CD14-positive monocyte (primary cell): ENCODE measurements at places on chromosomes 2 and 18.

GRCh38 chr18:9876867-9877654 is 8.7 kb upstream of the TXNDC2 start:
- no peak for DNase-seq

- no peak for DNase-seq
Measured at GRCh38 chr2:37649518-37649917, 21.9 kb downstream of the CDC42EP3 start.

DNA sequence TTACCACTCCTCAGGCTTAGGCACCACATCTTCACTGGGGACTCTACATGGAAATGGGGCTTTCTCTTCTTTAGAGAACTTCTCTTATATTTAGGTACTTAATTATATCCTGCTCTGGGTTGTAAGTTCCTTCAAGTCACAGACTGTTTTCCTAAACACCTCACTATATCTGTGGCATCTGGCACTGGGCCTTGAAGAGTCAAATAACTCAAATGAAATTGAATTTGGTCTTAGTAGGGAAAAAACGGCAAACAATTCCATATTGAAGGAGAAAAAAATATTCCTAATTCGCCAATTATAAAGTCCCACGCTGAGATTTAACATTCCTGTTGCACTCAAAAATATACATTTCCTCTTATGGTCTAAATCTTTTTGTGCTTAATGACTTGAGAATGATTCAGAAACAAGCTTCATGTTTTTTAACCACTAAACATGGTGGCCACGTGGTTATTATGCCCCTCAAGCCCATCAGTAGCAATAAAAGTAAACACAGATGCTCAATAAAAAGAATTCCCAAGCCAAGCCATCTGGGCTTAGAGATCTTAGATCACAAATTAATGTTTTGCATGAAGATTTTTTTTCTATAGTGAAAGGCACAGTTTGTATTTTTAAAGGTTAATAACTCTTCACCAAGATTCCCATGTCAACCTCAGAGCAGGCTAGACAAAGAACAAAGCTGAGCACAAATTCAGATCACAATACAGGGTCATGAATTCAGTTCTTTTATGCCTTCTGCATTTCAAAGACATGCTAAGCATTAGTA is 105.5 kb upstream of the SYT4 start:
- DNase-seq = no peak

DNA sequence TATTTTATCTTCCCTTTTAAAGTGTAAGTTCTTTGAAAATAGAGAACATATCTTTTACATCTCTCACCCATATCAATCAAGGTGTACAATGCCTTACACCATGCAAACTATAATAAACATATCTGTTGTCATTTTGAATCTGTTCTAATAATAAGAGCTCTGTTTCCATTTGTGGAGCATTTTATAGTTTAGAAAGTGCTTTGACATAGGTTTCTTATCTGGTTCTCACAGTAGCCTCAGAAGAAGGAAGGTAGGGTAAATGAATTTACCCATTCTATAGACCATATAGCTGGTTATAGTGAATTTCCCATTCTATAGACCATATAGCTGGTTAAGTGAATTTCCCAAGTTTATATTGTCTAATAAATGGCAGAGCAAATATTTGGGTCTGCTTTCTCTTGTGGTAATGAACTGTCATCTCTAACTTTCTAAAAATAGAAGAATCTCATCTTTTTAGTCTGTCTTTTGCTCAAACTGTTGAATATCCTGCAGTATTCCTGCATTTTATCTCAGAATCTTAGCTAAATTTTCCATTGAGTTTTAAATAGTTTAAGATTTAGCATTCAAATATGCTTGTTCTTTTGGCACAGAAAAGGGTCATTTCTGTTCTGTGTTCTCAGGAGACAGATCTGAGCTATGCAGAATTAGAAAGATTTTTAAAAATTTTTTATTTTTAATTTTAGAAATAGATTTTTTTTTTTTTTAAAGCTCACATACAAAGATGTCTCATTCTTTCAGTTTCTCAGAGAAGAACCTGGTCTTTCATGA is 80.7 kb upstream of the STON1 start:
- DNase-seq = no peak

DNA sequence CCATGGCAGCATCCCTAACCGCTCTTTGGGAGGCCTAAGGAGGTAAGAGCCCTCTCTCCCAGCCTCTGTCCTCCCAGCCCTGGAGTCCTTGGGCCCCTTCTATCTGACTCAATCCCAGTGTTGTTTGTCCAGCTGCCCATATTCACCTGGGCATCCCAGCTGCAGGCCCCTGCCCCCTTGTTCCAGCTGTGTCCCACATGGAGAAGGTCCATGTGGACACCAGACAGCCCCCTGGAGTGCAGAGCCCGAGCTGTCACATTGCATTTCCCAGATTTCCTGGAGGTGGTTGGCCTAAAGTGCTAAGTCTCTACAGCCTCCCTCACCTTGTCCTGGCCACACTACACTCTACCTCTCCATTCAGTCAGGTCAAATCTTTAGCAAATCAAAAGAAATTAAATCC is 42.5 kb downstream of the PSD4 start:
- DNase-seq = no peak

DNA sequence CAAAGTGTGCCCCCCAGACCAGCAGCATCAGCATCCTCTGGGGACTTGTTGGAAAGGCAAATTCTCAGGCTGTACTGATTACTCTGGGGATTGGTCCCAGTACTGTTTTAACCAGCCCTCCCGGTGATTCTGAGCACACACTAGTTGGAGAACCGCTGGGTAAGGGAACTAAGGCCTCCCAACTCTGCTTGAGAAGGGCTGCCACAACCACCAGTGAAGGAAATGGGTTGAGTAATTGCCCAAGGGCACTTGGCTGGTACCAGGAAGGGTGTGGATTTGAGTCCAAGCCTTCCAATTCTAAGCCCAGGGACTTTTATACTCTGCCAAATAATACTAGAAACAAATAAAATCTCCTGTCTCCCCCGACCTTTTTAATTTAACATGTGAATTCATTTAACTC is 219.9 kb downstream of the SETBP1 start:
- DNase-seq = no peak

GRCh38 chr2:144508172-144508851 is 11.6 kb downstream of the ZEB2 start:
- DNase-seq = peak; percentile 84

- DNase-seq = no peak
Measured at GRCh38 chr18:54713386-54713785, 114.9 kb upstream of the RAB27B start.

- DNase-seq = no peak
Measured at GRCh38 chr2:64581777-64582539, 57.8 kb downstream of the AFTPH start.

DNA sequence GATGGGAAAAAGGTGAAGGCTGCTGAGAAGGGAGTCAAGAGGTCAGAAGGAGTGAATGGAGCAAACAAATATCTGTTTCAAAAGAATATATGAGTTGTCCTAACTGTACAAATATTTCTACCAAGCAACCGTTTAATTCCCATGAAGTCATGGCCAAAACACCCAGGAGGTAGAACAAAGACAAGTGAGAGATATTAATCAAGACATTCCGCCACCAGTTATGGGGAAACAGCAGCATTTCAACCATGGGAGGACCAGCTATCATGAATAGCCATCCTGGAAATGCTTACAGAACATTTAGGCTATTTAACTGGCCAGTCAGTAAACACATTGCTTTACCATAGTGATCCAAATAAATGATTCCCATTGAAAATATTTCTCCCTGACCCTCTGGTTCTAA is 396.3 kb downstream of the IRS1 start:
- no peak for DNase-seq

- no peak for DNase-seq
Measured at GRCh38 chr2:119702203-119702917, 23.4 kb downstream of the TMEM177 start.

- DNase-seq = no peak
Measured at GRCh38 chr2:217054791-217055190, 194.9 kb upstream of the TNP1 start.

DNA sequence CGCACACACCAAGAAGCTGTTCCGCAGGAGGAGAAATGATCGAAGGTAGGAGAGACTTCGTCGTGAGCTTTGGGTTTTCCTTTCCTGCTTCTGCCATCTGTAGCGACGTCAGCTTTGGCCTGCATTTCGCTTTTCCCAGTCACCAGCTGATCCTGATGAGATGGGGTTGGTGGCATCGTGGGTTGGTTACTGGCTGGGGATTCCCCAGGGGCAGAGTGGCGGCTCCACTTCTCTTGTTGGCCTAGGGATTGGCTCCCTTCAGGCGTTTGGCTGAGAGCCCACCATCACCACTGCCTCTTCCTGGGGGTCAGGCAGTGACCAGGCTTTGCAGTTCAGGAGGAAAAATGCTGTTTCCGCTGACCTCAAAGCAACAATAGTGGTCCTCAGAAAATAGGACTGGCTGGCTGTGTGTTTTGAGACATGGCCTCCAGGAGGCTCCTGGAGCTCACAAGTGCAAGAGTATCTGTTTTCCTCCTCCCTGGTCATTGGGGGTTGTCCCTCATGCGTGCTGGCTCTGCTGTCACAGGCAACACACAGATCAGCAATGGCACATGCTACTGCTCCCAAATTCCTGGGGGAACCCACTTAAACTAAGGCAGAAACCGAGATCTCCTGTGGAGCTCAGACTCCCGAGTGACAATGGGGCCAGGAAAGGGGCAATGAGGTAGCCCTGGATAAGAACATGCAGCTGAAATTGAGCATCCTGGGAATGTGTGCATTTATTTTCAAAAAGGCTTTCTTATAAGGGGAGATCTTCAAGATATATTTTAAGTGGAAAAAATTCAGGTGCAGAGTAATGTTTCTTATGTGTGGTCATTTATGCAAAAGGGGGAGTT is 173.0 kb downstream of the CTIF start:
- DNase-seq = peak; percentile 30

DNA sequence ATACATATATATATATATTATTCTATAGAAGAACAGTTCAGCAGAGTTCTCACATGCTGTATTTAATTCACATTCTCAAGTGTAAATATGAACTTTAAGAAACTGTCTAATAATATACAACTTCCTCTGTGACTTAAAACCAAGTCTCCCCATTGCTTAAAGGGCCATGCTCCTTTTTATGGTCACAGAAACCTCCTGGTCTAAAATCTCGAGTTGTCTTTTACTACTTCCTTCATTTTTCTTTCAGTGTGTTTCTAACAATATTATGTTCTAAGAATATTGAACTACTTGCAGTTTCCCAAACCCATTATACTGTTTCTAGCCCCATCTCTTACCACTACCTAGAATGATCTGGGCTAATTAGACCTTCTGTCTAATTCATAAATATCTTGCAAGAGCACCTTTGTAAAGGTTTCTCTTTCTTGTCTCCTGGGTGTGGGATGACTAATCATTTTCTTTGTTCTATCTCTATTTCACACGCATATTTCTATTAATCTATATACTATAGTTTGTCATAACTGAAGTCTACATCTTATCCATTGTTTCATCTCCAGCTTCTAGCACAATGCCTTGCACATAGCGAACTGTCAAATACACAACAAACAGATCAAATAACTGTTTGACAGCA is 48.8 kb downstream of the ERBB4 start:
- no peak for DNase-seq

GRCh38 chr2:159661286-159661685 is 44.9 kb upstream of the BAZ2B start:
- no peak for DNase-seq

- DNase-seq = no peak
Measured at GRCh38 chr2:232418056-232418455, 11.4 kb downstream of the ALPG start.

DNA sequence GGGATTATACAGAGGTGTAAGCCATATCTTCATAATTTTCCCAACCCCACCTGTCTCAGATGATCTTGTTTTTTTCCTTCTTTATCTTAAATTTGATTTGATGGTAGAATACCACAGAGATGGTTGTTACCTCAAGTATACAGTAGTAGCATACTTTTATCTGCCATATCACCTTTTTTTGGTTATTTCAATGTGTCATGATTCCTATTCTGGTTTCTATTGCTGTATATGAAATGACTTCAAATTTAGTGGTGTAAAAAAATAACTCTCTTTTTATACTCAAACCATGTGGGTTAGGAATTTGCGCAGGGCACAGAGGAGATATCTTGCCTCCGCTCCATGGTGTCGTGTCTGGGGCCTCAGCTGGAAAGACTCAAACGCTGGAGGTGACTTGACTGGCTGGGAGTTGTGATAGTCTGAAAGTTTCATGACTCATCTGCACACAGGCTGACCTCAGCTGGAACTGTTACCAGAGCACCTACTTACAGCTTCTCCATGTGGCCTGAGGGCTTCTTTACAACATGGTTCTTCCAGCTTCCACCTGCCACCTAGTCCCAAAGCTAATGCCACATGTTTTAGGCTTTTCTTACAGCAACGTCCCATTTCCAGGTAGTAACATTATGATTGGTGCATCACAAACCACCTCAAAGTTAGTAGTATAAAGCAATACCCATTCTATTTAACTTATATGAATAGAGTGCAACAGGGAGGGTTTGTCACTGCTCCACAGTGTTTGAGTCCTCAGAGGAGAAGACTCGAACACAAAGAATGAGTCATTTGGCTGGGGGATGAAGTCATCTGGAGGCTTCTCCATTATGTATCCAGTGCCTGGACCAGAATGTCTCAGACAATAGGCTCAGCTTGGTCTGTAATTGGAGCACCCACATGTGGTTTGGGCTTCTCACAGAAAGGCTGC is 82.3 kb upstream of the XPO1 start:
- DNase-seq = no peak

- DNase-seq = no peak
Measured at GRCh38 chr2:206463685-206464084, 20.4 kb downstream of the ADAM23 start.

DNA sequence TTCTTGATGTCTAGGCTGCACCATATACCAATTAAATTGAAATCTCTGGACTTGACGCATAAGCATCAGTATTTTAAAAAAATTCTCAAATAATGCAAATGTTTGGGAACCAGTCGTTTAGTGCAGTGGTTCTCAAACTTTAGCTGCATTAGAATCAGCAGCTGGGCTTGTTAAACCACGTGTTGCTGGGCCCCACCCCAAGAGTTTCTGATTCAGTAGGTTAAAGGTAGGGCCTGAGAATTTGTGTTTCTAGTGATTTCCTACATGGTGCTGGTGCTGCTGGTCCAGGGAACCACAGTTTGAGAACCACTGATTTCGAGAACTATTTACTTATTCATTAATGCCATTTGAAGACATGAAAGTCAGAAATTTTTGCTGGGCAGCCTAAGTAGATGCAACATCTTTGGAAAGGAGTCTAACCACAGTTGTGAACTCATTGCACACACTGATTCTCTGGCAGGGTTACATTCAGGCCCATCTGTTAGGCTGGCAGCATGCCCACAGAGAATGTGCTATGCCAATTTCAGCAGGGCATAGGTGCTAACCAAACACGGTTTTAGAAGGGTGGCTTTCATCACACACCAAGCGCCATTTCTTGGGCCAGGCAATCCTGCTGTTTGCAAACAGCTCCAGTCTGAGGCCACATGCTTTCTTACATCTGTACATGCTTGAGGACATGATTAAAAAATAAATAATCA is 26.4 kb upstream of the ATP5MC3 start:
- no peak for DNase-seq

GRCh38 chr2:2101924-2102323 is 229.2 kb downstream of the MYT1L start:
- DNase-seq = no peak

- no peak for DNase-seq
Measured at GRCh38 chr2:186670831-186671230, 23.0 kb upstream of the FAM171B start.

GRCh38 chr2:150476286-150476685 is 11.2 kb downstream of the RND3 start:
- no peak for DNase-seq

GRCh38 chr2:57886161-57886786 is 160.3 kb upstream of the VRK2 start:
- DNase-seq = no peak

- no peak for DNase-seq
Measured at GRCh38 chr2:235579128-235579527, 85.3 kb downstream of the AGAP1 start.

- no peak for DNase-seq
Measured at GRCh38 chr18:3861495-3861894, 411.5 kb downstream of the TGIF1 start.
